Stimulated activated CD4-positive, alpha-beta T cell treated with anti-CD3 and anti-CD28 coated beads, TNF-alpha, amount 100 ng/mL, for 24 hours (primary cell): ENCODE measurements at places on chromosomes 2 and 18.

DNA sequence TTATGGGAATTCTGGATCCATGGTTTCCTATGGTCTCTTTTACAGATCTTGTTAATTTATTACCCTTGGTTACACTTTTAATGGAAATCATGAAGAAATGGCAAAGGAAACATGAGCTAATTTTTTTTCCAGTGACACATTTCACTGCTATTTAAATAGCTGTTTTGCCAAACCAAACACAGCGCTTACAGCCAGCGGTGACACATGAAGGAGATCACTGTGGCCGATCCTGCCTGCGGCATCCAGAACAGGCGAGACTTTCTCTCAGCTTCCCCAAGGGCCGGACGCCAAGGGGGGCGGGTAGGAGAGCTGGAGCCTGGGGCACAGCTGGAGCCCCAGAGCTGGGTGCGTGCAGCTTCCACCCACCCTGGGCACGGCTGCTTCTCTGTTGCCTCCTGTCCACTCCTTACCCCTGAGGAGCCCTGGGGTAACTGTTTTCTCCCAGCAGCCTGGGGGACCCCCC lies 81.4 kb upstream of the PKDCC start:
- no peak for DNase-seq

DNA sequence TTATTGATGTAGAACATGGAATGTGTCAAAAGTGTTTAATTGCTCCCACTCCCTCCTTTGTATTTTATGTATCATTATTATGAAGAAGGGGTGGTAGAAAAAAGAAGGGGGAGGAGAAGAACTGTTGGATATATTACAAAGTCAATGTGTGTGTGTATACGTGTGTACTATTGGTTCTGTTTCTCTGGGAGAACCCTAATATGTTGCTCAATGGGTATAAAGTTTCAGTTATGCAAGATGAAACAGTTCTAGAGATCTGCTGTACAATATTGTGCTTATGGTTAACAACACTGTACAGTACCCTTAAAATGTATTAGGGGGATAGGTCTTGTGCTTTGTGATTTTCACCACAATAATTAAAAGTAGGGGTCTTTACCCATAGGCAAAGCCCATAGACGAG lies 58.1 kb upstream of the ZC3H15 start:
- no peak for DNase-seq

GRCh38 chr2:60411295-60411694 lies 142.2 kb downstream of the BCL11A start:
- DNase-seq: no peak

DNA sequence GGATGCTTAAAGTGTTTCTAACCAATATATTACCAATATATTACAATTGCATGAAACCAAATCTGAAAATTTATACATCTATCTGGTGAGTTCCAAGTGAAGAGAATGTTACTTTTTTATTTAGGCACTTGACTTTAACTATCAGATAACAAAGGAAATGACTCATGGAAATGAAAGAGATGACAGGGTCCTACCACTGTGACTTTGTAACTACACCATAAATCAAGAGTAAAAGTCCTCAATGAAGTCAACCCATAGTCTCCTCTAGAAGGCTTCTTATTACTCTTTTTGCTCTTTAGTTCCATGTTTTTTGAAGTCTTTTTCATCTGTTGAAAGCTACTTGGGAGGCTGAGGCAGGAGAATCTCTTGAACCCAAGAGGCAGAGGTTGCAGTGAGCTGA lies 545.0 kb upstream of the PIK3C3 start:
- DNase-seq: no peak

DNA sequence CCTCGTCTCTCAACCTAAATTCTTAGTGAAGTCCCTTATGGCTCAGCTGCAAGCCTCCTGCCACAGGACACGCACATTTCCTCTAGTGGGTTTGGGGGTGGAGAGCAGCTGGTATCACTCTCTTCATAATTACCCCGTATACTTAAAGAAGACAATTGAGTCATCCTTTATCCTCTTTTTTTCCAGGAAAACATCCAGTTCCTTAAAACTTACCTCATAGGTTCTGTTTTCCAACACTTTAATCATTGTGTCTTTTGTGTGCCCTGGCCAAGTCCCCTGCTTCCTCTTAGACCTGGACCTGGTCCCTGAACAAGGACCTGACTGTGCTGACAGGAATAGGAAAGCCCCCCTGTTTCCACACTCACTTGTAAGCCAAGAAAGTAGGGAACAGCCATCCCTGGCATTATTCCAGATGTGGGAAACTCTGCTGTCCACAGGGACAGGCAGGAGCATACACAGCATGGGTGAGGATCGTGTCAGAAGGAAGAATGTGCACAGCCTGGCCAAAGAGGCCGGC lies 42.3 kb upstream of the MYO1B start:
- DNase-seq: no peak

GRCh38 chr2:102618452-102619413 lies 620 bp upstream of the SLC9A2 start:
- no peak for DNase-seq

GRCh38 chr18:26721854-26722564 lies 143.5 kb downstream of the AQP4 start:
- DNase-seq: no peak

GRCh38 chr2:65108780-65109179 lies 21.1 kb downstream of the RAB1A start:
- no peak for DNase-seq

GRCh38 chr18:8018701-8019331 lies 451.7 kb downstream of the PTPRM start:
- DNase-seq: no peak

- DNase-seq: no peak
Observed at GRCh38 chr2:217271813-217272212, 411.9 kb upstream of the TNP1 start.
